ENCODE measurements at places on chromosomes 5 and 9. TPM values are rescaled to one million over a fixed set of nuclear protein-coding genes. Genes with fewer than 3 reads are reported as not detected.
A peak's percentile ranks its signal among the peaks of the same experiment; 100 is the strongest.

DNA sequence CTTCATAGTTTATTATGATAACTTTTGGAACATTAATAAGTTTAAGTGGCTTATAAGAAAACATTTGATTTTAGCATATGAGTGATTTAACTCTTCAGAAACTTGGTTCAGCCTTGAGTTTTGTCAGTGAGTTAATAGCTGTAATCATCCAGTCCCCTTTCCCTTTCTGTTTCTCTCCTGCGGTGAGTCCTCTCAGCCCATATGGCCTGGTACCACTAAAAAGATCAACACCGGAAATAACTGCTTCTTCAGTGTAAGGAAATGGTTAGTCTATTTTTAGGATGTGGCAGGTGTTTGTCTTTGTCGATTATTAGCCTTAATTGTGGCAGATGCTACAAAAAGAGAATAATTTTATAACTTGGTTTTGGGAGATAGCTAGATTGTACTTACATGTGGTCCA lies 120.2 kb upstream of the GRHPR start:
- H3K4me1 ChIP-seq: peaks cover 57% of the 10 kb centered on the region
- H3K27ac ChIP-seq: peak overlapping the region; percentile 98
- H3K36me3 ChIP-seq: peaks cover 17% of the 10 kb centered on the region
- no peaks in the 10 kb centered on the region for H3K27me3 ChIP-seq
- H3K4me3 ChIP-seq: 0 out of 2 replicates have a peak overlapping the region, but pooled peaks have one; percentile 0

DNA sequence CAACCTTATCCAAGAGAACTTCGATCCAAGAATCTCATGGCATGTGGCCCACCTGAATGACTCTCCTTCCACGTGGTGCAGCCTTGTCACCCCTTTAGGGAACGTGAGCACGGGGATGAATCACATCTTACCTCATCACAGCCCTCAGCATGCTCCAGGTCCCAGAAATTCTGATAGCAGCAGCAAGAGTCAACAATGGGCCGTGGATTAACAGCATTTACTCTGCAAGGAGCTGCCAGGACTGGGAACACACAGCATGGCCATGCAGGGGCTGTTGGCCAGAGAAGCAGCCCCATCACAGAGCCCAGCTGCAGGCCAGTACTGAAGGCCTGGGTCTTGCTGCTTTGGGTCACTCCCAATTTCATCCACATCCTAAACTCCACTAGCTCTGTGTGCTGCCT lies 150.4 kb downstream of the C5orf15 start:
- no peak overlapping the region for H3K27ac ChIP-seq
- no peak overlapping the region for H3K4me3 ChIP-seq
- H3K36me3 ChIP-seq: no peaks in the 10 kb centered on the region
- H3K4me1 ChIP-seq: no peaks in the 10 kb centered on the region
- no peak for DNase-seq

Gene NNT
- 96.9 TPM for total RNA-seq

Gene SLC28A3
- not detected for total RNA-seq

GRCh38 chr9:18009902-18010301 lies 431.0 kb downstream of the SH3GL2 start:
- no peaks in the 10 kb centered on the region for H3K4me1 ChIP-seq
- no peak overlapping the region for H3K4me3 ChIP-seq
- DNase-seq: no peak
- no peaks in the 10 kb centered on the region for H3K27me3 ChIP-seq

GRCh38 chr9:15104826-15105420 lies 194.7 kb upstream of the FREM1 start:
- no peaks in the 10 kb centered on the region for H3K4me1 ChIP-seq
- peak; percentile 78 for DNase-seq
- no peaks in the 10 kb centered on the region for H3K36me3 ChIP-seq

DNA sequence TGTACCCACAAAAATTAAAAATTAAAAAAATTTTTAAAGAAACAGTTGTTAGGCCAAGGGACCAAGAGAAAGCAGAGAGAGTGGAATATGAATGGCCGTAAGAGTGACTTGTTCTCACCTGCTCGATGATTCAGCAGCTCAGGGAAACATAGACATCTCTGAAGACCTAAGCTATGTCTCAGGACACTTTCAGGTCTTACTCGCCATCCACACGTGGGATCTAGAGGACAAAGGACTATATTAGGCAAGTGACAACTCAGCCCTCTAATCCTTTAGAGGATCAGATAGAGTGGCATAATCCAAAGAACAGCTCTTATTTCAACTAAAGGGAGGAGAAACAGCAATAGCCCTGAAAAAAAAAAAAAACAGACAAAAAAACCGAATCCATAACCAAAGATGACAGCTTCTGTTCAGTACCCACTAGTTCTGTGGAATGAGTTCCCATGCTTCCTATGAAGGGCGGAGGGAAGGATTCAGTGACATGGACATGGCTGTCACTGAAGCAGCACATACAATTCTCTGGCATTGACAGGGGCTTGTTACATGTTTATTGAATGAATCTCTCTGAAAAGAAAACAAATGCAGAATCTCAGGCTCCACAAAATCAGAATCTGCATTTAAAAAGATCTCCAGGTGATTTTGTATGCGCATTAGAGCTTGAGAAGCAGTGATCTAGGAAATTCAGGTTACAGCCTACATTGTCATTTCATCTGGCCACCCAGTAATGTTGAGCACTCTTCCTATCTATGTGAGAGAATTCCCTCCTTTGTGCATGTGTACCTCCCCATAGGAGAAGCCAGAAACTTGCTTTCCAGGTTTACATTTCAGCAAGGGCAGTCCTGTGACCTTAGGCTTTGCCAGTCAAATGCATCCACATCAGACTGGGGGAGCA lies 96.0 kb downstream of the KIAA1958 start:
- no peak for DNase-seq
- no peak overlapping the region for H3K4me3 ChIP-seq
- peaks cover 18% of the 10 kb centered on the region for H3K4me1 ChIP-seq
- no peaks in the 10 kb centered on the region for H3K27me3 ChIP-seq

DNA sequence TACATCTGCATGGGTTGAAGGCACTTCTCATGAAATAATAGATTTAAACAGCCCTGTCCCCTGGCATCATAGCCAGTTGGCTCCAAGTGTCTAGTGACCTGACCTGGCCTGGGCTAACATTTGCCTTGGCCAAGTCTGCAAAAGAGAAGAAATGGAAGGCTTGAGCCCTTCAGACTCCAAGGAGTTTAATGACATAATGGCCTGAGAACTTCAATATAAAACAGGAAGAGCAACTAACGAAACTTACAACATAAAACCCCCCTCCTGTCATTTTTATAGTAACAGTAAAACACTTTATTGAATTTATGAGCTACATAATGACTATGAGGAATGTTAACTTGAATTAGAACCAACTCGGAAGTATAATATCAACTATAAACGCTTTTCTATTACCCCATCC lies 218.8 kb upstream of the TBCA start:
- H3K36me3 ChIP-seq: no peaks in the 10 kb centered on the region
- H3K27ac ChIP-seq: no peak overlapping the region
- H3K27me3 ChIP-seq: no peaks in the 10 kb centered on the region

- H3K27me3 ChIP-seq: no peaks in the 10 kb centered on the region
- no peak overlapping the region for H3K4me3 ChIP-seq
- DNase-seq: no peak
- H3K27ac ChIP-seq: no peak overlapping the region
Observed at GRCh38 chr9:34405719-34406118, 29.0 kb upstream of the MYORG start.

- H3K4me3 ChIP-seq: no peak overlapping the region
- peak; percentile 50 for DNase-seq
- H3K4me1 ChIP-seq: no peaks in the 10 kb centered on the region
- H3K27me3 ChIP-seq: no peaks in the 10 kb centered on the region
- no peak overlapping the region for H3K27ac ChIP-seq
Observed at GRCh38 chr9:27447031-27447683, 76.9 kb upstream of the IFNK start.
